ENCODE measurements at places on chromosomes 7 and 10.

DNA sequence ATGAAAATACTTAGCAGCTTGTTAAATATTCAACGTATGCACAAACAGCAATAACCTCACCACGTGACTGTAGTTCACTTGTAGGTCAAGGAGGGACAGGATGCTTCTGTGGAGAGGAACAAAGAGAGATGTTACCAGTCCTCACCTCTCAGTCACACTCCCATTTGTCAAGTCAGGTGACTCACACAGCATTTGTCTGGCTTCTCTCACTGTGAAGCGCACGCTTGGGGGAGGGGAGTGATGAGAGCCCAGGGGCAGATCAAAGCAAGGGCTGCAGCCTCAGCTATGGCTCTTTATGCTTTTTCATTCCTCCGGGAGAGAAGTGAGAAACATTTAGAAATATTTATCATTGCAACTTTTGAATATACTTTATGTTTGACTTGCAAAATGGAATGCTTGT is 2.9 kb upstream of the RBM20 start:
- peak; percentile 13 for DNase-seq

- DNase-seq: no peak
Observed at GRCh38 chr7:101333912-101334311, 12.3 kb upstream of the IFT22 start.

DNA sequence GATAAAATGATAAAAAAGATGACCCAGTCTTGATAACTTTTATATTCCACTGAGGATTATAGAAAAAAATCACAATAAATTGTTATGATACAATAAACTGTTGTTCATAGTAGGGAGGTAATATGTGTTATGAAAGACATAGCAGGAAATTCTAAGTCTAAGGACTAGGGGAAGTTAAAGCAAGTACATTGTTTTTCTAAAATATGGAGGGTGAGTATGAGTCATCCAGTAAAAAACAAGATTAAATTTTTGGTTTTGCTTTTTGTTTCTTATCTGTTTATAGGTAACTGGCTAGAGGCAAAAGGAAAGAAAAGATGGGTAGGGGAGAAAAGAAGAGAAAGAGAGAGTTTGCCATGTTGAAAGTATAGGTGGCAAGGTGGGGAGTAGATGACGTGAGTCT is 188.4 kb downstream of the POLR1F start:
- DNase-seq: no peak

- DNase-seq: no peak
Observed at GRCh38 chr7:110762546-110763225, 328.2 kb upstream of the LRRN3 start.

DNA sequence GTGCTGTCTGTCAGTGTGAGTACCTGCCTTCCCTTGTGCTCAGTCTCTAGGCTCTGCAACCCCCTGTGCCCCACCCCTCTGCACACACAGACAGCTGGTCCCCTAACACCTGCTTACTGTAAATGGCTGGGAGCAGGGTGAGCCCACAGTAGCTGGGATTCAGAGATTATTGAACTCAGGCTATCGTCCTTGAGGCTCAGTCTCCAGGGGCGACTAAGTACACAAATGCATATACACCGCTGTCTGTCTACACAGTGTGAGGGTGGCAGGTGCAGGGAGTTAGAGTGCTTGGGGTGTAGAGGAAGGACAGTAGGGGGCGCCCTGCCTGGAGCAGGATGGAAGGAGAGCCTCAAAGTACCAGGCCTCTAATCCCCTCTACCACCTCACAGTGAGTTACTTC is 12.9 kb downstream of the UPP1 start:
- no peak for DNase-seq

- DNase-seq: no peak
Observed at GRCh38 chr10:95655571-95656290, 780 bp downstream of the ALDH18A1 start.

- no peak for DNase-seq
Observed at GRCh38 chr10:33889371-33889770, 554.9 kb upstream of the NRP1 start.

DNA sequence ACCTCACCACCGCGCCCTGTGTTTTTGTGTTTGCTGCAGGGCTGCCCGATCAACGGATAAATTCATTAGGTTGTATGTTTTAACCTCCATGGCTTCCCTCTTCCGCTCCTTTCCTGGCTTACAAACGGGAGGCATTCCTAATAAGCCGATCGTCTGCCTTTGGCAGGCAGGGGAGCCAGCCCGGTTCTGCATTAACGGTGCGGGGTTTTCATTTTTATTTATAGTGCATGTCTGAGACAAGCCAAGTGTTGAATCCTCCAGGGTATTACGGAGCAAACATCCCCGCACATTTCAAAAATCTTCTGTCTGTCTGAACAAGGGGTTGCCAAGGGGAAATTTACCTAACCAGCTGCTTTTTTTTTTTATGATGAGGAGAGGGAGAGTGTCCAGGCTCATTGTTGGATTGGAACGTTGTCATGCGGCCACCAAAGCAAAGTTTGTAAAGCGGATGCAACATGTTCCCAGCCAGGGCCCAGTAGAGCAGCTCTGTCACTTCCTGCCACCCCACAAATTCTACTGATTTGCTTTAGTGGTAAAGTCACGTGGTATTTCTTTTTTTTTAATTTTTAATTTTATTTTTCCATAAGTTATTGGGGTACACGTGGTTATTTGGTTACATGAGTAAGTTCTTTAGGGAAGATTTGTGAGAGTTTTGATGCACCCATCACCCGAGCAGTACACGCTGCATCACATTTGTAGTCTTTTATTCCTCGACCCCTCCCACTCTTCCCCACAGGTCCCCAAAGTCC is 92.3 kb upstream of the BAIAP2L1 start:
- no peak for DNase-seq

- no peak for DNase-seq
Observed at GRCh38 chr10:115125505-115125904, 32.3 kb downstream of the ATRNL1 start.

GRCh38 chr10:76202777-76203176 is 771.4 kb downstream of the LRMDA start:
- no peak for DNase-seq
